NCI-H1105 treated with DMSO at 0.1 percent for 48 hours (cell line): ENCODE measurements at places on chromosomes 16 and 17.
A peak's percentile ranks its signal among the peaks of the same experiment; 100 is the strongest.

- no peak for DNase-seq
Observed at GRCh38 chr17:921161-921560, 58.4 kb downstream of the NXN start.

DNA sequence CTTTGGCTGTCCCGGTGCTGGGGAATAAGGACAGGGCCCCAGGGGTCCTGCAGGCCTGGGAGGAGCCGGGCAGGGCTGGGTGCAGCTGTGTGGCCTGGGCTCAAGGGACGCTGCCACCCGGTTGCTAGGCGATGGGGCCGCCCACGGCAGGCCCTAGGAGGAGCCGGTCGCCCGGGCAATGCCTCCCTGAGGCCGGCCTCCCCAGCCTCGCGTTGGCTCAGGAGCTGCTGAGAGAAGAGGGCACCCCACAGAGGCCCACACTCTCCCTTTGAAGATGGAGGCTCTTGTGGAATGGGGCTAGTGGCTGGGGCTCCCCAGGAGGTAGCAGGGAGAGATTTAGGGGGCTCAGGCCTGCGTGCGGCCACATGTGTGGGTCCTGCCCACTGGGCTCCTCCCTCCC lies at the start of gene CIBAR2:
Gene CIBAR2 (minus strand): TSS at position 109 of the 400 bp plus-strand sequence. CDS start 120 bp downstream, outside the sequence.
- DNase-seq = peak; percentile 9

DNA sequence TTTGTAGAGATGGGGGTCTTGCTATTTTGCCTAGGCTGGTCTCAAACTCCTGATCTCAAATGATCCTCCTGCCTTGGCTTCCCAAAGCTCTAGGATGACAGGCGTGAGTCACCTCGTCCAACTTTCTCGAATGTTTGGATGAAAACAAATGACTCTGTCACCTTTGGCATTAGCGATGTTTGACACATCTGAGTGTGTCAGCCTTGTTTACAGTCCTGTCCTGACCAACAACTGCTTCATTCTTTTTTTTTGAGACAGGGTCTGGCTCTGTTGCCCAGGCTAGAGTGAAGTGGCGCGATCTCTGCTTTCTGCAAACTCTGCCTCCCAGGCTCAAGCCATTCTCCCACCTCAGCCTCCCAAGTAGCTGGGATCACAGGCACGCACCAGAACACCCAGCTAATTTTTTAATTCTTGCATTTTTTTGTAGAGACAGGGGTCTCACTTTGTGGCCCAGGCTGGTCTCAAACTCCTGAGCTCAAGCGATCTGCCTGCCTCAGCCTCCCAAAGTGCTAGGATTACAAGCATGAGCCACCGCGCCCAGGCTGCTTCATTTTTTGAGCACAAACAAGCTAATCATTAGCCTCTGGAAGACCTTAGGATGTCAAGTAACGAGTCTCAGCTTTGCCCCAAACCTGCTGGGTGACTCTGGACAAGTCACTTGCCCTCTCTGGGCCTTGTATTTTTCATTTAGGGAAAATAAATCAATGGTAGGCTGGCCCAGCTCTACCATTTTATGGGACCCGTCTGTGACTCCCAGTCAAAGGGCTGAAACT lies 7.4 kb downstream of the MYH11 start:
- no peak for DNase-seq

DNA sequence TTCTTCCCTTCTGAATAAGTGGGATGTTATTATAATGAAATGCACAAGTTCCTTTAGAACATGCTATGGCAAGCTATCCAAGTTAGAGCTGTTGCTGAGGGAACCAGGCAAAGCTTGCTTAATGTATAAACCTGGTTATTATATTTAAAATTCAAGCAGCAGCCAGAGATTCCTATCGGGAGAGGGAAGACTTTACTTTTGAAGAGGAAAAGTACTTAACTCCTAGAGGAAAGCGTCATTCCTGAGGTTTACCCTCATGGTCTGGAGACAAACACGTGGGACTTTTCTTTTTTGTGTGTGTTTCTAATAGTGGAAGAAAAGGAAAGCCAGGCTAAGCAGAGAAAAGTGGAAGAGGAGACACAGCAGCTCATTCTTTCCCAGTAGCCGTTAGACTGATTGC lies 39.9 kb upstream of the MYH10 start:
- DNase-seq = no peak

DNA sequence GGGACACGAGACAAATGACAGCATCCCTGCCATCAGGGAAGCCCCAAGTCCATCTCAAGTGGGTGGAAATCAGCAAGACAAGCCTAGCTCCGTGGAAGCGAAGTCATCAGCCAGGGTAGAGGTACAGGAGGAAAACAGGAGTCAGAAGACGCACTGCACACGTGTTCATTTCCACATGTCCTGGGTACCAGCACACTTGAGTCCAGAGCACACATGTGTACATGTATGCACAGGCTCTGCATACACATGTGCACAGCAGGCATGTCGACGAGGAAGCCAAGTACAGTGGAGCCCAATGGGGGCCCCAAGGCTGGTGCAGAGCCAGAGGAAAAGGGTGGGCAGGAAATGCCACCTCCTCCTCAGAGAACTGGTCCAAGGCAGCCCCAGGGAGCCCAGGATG lies 75.9 kb downstream of the ZNF423 start:
- no peak for DNase-seq

DNA sequence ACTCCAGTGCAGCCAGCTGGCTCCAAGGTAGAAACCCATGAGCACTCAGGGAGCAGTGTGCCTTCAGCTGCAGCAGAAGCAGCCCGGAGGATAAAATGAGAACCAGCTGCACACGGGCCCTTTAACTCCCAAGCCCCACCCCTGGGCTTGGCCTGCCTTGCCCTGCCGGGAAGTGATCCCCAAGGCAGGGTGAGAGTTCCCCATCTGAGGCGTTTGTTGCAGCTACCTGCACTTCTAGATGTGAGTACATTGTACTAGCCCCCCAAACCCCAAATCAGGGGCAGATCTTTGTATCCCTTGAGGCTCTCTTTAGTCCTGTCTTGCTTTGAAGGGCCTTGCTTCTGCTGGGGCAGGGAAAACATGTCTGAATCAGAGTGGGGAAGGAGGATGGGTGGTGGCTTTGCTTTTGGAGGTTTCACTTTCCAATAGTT lies at the start of gene MVP:
Gene MVP (plus strand): TSS at position 192 of the 431 bp plus-strand sequence. CDS start 10,088 bp downstream, outside the sequence.
- peak; percentile 16 for DNase-seq
